ENCODE measurements at places on chromosomes 13 and 19.

DNA sequence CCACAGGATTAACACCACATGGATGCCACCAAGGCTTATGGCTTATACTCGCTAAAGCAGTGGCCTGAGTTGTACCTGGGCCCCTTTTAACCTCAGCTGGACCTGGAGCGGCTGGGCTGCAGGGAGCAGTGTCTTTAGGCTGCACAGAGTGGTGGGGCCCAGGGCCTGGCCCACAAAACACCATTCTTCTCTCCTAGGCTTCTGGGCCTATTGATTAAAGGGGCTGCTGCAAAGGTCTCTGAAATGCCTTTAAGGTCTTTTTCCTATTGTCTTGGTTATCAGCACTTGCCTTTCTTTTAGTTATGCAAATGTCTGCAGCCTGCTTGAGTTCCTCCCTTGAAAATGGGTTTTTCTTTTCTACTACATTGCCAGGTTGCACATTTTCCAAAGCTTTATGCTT is 973.9 kb upstream of the PRR20A start:
- no peak for DNase-seq

- DNase-seq = no peak
Observed at GRCh38 chr19:16073988-16074387, 2.3 kb upstream of the TPM4 start.

DNA sequence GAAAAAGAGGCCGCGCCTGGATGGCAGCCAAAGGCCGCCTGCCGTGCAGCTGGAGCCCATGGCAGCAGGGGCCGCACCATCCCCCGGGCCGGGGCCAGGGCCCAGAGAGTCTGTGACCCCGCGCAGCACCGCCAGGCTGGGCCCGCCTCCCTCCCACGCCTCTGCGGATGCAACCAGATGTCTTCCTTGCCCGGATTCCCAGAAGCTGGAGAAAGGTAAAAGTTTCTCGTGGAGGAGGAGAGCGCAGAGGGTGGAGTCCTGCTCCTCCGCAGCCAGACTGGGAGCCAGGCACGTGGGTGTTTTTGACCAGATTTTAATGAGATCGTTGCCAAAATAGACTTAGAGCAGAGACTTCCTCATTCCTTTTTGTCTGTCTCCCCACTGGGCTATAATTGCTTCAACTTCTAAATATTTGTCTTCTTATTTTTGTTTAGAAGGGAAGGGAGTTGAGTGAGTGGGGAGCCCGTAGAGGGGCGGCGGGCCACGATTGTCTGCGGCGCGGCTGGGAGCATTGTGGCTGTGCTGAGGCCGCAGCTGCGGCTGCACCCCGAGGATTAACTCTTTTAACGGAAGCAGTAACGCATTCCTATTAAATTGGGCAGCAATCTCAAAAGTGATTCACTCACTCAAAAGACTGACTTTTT is 22.8 kb upstream of the NDUFS7 start:
- DNase-seq = peak; percentile 86

DNA sequence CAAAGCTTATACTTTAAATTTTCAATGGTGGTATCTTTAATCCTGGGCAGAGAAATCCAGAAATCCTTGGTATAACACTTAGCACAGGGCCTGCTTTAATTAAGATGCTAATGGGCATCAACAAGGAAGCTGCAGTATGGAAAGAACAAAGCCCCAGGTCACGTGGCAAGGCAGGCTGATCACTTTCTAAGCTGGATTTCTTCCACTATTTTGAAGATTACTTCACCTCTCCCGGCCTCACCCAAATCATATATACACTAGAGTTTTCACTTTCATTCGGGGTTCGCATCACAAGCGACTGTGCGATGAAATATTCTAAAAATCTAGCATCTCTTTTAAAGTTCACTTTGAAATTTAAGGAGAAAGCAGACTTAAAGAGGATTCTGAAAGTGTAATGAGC is 71.8 kb downstream of the STARD13 start:
- no peak for DNase-seq

- DNase-seq = no peak
Observed at GRCh38 chr19:49474542-49474924, 518 bp downstream of the FLT3LG start.

DNA sequence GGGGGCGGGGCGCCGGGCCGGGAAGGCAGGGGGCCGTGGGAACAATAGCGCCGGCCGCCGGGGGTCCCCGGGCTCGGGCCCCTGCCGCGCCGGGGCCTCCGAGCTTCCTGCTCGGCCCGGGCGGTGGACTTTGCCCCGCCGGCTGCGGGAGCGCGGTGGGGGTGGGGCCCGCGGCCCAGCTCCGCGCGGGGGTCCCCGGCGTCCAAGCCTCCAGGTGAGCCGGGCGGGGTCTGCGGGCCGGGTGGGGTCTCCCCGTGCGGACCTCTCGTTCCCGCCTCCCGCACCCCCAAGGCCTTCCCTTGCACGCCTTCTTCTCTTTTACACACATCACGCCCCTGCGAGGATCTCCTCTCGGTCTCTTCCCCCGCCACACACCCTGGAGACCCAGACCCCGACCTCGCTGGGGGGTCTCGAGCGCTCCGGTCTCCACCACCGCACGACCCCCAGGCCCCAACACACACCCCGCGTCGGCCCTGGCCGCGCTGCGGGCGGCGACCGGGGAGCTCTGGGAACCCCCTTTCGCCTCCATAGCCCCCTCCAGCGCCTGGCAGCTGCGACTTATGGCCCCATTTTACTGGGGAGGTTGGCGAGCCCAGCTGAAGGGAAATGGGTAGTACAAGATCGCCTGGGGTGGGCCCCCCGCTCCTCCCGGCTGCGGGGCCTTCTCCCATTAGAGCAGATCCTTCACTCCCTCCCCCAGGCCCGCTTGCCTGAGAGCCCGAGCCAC is 711 bp downstream of the CAMSAP3 start:
- DNase-seq = no peak

DNA sequence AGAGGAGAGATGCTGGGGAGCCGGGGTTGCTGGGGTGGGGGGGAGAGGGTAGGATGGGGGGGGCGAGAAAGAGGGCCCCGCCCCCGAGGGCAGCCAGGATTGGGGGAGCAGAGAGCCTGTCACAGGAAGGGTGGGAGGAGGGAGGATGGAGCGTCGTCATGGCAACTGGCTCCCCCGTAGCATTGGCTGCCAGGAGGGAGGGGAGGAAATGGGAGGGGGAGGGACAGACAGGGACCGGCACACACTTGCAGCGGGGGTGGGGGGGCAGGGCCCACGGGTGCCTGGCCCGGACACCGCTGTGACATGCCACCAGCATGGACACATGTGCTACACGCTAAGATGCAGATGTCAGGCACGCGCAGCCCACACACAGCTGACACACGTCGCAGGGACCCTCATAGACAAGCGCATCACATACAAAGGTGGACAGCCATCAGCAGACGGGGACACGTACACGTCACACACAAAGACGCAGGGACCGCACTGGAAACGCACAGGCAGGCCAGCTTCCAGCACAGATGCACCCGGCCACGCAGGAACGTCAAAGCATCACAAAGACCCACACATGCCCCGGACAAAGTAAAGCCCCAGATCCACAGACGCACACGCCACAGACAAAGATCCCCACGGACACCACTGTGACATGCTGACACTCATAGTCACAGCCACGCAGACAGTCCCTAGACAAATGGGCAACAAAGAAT is at the start of gene LMTK3:
LMTK3 (minus strand) TSS at position 36 of the 704 bp plus-strand sequence. CDS start 259 bp downstream, outside the sequence.
- DNase-seq = no peak

GRCh38 chr19:35717665-35718344 is at the start of gene KMT2B:
Gene KMT2B, plus strand, starts transcription at chr19:35718003. Its CDS starts 16 bp downstream, at chr19:35718019.
- no peak for DNase-seq

- no peak for DNase-seq
Observed at GRCh38 chr13:72427757-72428528, 299.5 kb downstream of the MZT1 start.

DNA sequence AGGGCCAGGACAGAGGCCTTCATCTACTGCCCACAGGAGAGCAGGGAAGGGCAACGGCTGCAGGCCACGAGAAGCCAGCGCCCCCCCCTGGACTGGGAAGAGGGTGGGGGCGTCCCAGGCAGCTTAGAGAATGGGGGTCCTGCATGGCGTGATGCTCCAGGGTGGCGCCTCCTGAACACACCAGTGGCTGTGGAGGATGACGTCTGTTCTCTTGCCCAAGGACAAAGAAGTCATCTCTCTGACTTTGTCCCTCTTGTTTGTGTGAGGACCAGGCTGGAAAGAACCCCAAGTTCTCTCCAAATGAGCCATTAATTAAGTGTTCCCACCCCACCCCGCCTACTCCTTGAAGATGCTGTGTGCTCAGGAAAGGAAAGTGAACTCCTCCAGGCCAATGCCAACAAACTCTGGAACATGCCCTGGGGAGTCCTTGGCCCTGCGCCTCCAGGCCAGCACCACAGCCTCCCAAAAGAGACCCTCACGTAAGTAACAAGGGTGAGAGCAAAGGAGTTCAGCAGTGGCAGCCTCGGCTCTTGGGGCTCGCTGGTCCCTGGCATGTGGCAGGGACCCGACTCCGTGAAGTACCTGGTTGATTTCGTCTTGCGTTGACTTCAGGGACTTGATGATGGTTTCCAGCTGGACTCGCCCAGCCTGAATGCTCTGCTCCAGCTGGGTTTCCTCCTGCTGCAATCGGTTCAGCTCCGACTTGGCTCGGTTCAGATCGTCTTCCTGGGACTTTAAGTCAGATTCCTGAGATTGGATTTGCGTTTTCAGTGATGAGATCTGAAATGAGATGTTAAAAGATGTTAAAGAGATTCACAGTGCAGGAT is 68.4 kb downstream of the EPS15L1 start:
- peak; percentile 70 for DNase-seq

GRCh38 chr13:29500386-29500785 is 95.1 kb downstream of the SLC7A1 start:
- no peak for DNase-seq

- DNase-seq = no peak
Observed at GRCh38 chr19:30881930-30882329, 467.3 kb downstream of the TSHZ3 start.

DNA sequence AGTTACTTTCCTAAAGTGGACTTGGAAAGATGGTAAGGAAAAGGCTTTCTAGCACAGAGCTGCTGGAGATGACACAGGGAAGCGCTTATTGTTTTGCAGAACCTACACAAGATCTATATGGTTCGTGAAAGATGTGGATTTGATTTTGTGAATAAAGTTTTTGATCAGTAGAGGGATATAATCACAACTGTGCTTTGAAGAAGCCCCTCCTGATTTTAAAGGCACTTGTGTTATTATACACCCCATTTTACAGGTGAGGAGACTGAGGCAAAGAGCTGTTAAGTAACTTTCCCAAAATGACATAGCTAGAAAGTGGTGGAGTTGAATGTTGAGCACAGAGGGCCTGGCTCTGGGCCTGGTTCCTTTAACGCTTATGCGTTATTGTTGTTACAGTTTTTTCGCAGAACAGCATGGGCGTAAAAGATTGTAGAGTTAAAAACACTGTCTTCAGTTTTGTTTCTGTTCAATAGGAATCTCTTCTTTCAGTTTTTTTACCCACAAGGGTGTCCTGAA is 1.4 kb downstream of the TDRD3 start:
- no peak for DNase-seq

DNA sequence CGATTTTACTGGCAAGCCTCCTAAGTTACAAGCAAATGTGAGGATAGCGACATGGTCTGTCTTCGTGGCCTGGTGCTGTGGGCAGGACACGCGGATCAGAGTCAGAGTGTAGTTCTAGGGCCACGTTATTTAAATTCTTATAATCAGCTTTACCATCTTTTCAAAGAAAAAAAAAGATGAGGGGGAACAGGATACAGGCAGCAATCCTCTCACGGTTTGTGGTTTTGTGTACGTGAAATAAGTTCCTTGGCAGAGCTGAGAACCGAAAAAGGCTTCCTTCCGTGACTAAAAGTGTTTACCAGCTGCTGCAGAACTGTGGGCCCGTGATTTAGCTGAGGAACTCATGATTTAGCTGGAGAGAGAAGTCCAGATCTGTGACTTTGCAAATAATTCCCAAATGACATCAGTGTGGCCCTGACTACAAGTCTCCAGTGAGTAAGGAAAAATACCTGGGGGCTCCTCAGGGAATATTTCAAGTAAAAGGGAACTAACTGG is 27.2 kb downstream of the RCBTB2 start:
- DNase-seq = no peak

DNA sequence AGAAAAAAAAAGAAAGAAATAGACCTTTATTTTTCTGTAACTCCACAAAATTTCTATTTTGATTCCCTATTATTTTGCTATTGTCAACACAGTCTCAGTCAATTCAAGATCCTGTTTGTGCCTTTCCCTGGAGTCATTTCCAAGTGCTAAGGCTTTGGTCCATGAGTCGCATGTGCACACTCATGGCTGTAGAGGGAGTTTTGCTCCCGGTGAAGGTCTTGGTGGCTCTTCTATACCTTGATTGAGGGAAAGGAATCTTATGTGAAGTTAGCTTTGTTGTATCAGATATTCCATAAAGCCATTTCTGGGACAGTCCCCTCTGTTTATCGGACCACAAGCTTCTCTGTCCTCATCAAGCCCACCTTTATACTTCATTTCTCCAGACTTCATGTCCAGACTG is 58.7 kb upstream of the ALOX5AP start:
- DNase-seq = no peak

DNA sequence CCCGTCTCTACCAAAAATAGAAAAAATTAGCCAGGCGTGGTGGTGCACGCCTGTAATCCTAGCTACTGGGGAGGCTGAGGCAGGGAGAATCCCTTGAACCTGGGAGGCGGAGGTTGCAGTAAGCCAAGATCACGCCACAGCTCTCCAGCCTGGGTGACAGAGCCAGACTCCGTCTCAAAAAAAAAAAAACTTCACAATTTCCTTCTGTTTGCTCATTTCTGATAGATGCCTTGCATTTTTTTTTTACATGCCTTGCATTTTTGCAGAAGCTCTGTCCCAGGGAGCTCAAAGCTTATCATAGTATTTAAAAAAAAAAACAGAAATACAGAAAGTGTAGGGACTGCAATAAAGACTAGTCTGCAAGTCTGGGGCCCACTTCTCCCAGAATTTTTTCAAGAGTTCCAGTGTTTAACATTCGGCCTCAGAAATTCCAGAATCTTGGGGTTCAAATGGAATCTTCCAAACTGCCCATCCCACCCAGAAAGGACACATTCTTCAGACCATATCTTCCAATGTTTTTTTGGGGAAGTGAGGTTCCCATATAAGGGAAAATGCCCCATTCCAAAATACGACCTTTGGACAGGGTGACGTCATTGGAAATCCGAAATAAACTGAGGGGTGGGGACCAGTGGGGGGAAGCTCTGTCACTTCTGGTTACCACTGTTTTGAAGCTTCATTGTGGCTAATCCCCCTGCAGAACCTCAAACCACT is 17.2 kb upstream of the RAB8A start:
- DNase-seq = no peak

DNA sequence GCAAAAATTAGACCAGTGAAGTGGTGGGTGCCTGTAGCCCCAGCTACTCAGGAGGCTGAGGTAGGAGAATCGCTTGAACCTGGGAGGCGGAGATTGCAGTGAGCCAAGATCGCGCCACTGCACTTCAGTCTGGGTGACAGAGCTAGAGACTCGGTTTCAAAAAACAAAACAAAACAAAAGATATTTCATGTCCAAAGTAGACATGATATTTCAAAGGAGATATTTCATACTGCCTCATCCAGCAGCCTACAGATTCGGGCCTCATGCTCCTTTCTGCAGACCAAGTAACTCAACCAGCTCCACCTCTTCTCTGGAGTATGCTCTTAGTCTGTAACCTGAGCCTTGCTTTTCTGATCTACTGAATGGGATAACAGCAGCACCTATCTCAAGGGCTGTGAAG is 15.0 kb downstream of the ZC3H4 start:
- no peak for DNase-seq

GRCh38 chr13:22311734-22312404 is 641.0 kb downstream of the FGF9 start:
- peak; percentile 52 for DNase-seq

All from Right ventricle myocardium superior (tissue), 1 donor.